Right lung (tissue), 10 donors: ENCODE measurements at places on chromosomes 11 and 22.

DNA sequence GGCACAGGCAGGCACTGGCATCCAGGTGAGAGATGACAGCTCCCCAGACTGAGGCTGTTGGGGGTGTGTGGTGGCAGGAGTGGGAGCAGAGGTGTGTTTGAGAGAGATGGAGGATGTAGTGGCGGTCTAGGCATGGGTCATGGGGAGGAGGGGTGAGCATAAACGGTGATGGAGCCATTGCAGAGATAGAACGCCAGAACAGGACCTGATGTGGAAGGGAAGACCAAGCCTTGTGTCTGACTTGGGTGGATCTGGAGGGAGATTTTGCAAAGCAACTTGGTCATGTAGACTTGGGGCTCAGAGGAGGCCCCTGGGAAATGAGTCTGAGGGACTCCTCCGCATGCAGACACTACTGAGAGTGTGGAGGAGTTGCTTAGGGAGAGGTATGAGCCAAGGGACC is 50.0 kb upstream of the CLDN5 start:
- no peak for DNase-seq

GRCh38 chr11:63993993-63994392 is 7.8 kb downstream of the OTUB1 start:
- DNase-seq, result no peak

GRCh38 chr11:12149672-12150225 is 39.4 kb downstream of the MICAL2 start:
- no peak for DNase-seq

GRCh38 chr11:101397979-101398378 is 185.8 kb downstream of the TRPC6 start:
- no peak for DNase-seq

DNA sequence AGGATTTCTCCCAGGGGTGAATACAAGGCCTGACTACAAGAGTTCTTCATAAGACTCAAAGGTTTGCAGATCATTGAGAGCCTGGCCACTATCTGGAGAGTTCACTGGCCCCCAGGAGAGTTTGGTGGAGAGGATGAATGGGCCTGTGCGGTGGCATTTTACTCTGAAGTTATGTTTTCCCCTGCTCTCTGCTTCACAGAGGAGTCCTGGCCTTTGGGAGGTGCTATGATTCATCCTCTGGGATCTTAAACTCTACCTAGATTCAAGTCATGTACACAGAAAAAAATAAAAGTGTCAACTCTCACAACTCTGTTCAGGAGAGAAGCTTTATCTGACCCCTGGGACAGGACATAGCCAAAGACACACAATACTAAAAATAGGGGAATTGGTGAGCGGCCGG is 159.1 kb upstream of the CARD18 start:
- no peak for DNase-seq
